Epithelial cell of proximal tubule (primary cell): ENCODE measurements at places on chromosomes 5 and 9. TPM values are rescaled to one million over a fixed set of nuclear protein-coding genes. Genes with fewer than 3 reads are reported as not detected.

CHSY3 gene
- total RNA-seq: 1.7 and 2.5 TPM in 2 replicates

CD180 gene
- total RNA-seq: not detected in 2 replicates

COL23A1 gene
- total RNA-seq: not detected in 2 replicates

GRCh38 chr5:1325191-1325741 is 19.6 kb downstream of the CLPTM1L start:
- DNase-seq: no peak

GRCh38 chr5:11611011-11611410 is 293.2 kb downstream of the CTNND2 start:
- DNase-seq: no peak

- no peak for DNase-seq
Observed at GRCh38 chr9:14453286-14453685, 139.3 kb upstream of the NFIB start.

- no peak for DNase-seq
Observed at GRCh38 chr9:89994988-89995613, 390.3 kb downstream of the GADD45G start.

DNA sequence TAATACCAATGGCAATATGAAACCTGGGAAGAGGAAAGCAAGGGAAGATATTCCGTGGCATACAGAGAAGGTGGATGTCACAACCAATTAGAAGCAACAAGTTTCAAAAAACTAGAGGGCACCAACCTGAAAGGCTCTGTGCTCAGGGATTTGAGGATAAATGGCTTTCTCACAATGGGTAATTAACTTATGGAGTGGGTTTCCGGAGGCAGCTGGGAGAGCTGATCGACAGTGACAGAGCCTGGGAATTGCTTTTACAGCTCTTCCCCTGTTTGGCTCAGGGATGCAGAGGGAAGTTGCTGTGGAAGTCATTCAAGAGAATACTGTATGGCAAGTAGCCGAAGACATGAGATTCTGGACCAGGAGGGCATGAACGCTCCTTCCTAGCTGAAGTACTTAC is 237.0 kb downstream of the KIF4B start:
- no peak for DNase-seq

DNA sequence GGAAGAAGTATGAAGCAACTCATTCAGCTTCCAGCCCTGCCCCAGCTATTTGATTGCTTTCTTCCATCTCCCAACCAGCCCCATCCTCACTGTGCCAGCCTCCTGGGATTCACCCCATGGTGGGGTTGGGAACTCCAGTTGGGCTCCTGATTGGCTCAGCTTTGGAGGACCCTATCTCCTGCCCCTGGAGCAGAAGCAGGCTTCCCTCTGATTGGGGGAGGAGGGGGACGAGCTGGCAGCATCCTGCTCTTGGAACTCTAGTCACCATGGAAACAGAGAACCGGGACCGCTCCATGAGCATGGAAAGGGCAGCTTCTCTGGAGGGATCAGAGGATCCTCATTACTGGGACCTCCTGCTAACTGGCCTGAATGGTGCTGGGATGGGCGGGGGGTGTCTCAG is 2.6 kb downstream of the SLC6A7 start:
- no peak for DNase-seq

GRCh38 chr9:117034866-117035265 is 347.8 kb downstream of the TRIM32 start:
- no peak for DNase-seq
